Stimulated activated CD4-positive, alpha-beta T cell treated with anti-CD3 and anti-CD28 coated beads, Interleukin-4, amount 100 ng/mL, for 1 hour (primary cell): ENCODE measurements at places on chromosomes 3 and 15.

DNA sequence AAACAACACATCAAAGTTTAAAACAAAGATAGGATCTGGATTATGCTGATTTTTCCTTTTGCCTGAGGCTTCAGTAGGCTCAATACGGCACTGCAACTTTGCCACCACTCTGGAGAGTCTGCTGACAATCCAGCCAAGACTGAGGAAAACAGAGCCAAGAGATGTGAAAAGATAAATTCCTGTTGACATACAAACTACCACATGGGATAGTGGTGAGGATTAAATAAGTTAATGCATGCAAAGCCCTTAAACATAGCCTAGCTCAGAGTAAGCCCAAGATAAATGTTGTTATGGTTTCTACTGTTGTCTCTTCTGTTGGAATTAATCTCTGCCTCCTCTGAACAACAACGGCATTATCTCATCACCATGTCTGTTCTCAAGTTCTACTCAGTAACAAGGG lies 245.9 kb upstream of the LMCD1 start:
- no peak for DNase-seq

DNA sequence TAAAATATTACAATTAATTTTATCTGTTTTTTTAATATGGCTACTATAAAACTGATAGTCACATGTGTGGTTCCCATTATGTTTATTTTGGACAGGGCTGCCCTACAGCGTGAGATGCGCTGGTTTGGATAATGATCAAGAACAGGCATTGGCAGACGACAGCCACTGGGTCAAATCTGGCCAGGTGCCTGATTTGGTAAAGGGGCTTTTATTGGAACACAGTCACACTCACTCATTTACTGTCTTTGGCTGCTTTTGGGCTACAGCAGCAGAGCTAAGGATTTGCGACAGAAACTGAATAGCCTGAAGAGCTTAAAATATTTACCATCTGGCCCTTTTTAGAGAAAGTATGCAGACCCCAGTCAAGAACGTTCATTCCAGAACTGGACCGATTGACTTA lies 724.2 kb upstream of the CFAP20DC start:
- DNase-seq = no peak

- DNase-seq = no peak
These were observed 26.1 kb downstream of the KCNMB2 start for GRCh38 chr3:178562143-178562946.

GRCh38 chr3:115113367-115113766 lies 33.7 kb downstream of the ZBTB20 start:
- no peak for DNase-seq

- no peak for DNase-seq
These were observed 27.2 kb upstream of the TMEM158 start for GRCh38 chr3:45253316-45253715.
